BJ (cell line): ENCODE measurements at places on chromosomes 5 and 9.

- no peak for DNase-seq
Measured at GRCh38 chr9:134216961-134217360, 52.6 kb upstream of the RNU6ATAC start.

DNA sequence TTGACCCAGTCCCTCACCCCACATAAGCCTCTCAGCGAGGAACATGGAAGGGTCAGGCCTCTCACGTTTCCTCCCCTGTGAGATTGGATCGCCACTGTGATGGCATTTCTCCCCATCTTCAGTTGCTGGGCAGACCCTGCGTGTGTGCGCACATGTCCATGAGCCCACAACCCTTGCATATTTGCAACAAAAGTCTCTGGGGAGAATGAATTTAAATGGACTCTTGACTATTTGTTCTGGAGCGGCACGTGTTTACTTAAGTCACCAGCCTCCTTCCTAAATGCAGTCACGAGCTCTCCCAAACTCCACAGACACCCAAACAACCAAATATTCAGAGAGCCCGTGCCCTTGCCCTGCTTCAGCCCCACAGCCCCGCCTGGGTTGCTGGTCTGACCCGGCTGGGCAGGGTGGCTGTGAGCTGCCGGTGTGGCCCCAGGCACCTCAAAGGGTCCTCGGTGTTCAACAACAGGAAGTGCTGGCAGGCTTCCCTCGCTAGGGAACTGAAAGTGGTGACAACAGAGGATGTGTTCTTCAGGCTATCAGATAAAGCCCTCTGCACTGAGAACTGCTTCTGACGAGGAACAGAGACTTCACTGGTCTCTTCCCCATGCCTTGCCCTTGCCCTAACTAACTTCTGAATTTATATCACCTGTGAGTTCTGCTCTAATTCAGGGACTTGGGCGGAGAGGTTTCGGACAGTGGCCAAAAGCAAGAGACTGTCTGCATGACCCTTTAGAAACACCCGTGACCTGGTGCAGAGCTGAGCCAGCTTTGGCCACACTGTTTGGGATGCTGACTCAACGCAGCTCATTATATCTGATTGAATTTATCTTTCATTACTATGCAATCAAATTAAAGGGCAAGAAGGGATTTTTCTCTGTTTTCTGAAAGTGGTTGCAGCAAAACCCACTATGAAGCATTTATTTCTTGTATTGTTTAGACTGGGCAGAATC, 19.2 kb upstream of the CD180 start:
- no peak for DNase-seq

GRCh38 chr5:115352571-115352970, 56.1 kb upstream of the CCDC112 start:
- no peak for DNase-seq

GRCh38 chr5:107519900-107520354, 150.8 kb downstream of the EFNA5 start:
- no peak for DNase-seq

DNA sequence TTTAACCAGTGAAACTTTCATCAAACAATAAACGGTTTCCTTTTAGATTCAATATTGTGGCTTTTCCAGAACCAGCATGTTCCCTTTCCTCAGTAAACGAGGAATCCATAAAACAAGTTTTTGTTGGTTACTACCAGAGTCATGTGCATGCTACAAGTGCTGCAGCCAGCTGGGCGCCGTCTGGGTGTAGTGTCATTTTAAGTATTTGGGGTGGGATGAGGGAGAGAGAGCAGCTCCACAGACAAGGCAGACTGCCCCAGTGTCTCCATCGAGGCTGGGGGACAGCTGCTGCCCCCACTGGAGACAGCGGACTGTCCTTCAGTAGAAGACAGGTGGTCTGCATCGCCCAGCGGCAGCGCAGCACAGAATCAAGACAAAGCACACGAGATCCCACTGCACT, 17.3 kb downstream of the ARPC5L start:
- no peak for DNase-seq

GRCh38 chr5:159657298-159657697, 259.0 kb upstream of the ADRA1B start:
- no peak for DNase-seq

DNA sequence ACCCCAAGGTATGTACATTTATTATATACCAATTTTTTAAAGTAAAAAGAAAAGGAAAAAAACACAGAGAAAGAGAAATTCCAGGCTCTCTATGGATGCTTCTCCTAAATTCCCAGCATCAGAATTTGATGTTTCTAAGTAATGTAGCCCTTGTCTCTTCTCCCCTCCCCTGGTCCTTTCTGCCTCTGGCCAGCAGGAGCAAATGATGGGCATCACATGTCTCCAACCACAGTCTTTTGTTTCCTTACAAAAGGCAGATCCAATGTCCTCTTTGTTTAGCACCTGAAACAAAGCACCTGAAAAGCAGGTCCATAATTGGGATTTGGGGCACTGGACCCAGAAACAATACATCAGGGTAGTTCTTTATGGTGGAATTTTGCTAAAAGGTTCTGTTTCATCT, 50.4 kb upstream of the APC start:
- DNase-seq, result no peak

DNA sequence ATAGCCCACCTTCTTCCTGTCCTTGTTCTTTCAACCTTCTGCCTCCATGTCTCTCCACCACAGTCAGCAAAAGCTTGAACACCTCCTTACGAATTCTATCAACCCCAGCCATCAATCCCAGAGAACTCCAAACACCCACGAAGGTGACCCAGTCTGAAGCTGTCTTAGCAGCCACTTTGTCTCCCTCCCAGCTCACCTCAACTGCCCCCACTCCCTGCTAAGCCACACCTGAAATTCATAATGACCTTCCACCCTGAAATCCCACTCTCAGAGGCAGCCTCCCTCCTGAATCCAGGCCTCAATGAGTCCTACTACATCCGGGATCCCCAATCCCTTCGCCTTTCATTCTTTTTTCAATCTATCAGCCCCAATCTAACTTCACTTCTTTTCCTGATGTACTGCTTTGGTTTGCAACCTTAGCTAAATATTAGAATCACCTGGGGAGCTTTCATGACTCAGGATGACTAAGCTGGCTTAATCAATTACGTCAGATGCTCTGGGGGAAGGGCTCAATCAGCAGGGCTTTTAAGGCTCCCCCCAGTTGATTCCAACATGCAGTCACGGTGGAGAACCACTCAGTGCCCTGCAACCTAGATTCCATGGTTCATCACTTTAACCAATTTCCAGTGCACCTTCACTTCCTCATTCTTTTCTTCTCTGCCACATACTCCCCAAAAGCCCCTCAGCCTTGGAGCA, 32.2 kb downstream of the BHMT start:
- no peak for DNase-seq

- DNase-seq, result no peak
Measured at GRCh38 chr5:140408750-140409241, 7.2 kb downstream of the ANKHD1 start.

DNA sequence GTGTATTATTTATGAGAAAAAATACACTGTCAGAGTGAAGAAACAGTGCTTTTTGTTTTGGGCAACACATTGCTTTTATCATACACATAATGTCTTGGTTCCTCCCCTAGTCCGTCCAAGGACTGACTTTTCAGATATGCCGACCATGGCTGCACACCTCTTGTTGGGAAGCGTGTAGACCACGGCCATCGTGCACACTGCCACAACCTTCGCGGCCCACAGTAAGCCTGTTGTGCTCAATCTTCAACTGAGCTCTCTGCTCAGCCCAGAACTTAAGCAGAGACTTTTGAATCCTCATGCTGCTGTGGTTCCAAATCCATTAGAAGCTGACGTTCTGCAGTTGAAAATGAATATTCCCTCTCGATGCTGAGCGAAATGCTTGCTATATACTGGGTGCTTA, 157.6 kb upstream of the IRX2 start:
- no peak for DNase-seq

GRCh38 chr9:137691646-137692351, 73.0 kb downstream of the EHMT1 start:
- DNase-seq, result no peak

GRCh38 chr9:104855807-104856206, 72.1 kb downstream of the ABCA1 start:
- no peak for DNase-seq

- no peak for DNase-seq
Measured at GRCh38 chr5:131943916-131944315, 1.5 kb downstream of the MEIKIN start.

DNA sequence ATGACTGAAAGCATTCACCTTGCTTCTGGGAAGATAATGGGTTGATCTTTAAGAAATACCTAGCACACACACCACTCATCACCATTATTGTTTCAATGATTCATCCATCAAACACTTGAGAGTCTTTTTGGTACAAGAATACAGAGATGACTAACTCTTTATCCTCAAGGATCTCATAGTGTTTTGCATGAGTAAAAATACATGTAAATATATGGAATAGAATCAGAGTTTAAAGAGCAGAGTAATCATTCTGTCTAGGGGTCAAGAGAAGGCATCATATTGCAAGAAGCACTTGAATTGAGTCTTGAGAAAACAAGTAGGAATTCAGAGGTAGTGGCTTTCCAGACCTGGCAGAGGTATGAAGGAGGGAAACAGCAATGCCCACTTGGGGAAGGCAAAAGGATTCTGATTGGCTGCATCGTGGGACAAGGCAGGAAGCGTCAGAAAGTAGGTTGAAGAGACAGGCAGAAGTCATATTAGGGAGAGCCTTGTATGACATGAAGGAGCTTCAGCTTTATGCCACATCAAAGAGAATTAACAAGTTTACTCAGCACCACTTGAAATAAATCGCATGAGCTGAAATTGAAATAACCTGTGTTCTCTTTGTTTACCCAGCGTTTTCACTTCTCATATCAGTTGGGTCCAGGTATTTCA, 542.5 kb downstream of the TLE1 start:
- DNase-seq, result no peak

GRCh38 chr5:91706785-91707520, 323.8 kb upstream of the ARRDC3 start:
- DNase-seq, result no peak
